Testis (tissue), 5 donors: ENCODE measurements at places on chromosomes 2 and 18.

GRCh38 chr2:185127412-185127811, 529.1 kb downstream of the ZNF804A start:
- no peak for DNase-seq

DNA sequence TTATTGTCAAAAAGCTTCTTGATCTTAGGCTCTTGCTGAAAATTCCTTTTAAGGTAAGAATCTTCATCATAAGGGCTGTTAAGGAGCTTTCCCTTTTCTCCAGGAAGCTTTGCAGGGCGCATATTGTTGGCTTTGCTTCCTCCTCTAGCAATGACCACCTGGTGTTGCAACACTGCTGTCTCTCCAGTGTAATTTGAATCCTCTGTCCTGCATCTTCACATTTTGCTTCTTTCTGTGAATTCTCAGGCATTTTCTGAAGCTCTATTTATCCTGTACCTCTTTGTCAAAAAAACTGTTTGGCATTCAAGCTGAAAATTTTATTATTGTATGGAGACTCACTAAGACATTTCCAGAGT, 533.1 kb upstream of the CHAC2 start:
- no peak for DNase-seq

DNA sequence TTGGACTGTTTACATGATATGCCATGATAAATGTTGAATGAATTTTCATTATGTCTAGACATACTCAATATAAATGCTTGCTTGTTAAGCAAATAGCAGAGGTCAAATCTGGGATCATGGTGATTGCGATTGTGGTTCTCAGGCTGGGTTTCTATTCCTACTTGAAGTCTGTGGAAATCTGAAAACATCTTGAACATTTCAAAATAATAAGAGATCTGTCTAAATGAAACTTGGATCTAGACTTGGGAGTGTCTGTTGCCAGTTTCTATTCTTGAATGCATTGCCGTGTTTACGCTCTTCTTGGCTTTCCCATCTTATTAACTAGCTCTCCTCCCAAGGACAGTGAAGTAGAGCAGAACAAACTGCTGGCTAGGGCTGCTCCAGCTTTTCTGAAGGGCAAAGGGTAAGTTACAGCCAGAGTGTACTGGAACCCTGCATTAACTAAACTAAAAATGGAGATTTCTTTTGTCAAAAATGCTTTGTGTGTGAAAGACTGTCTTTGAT, 127.7 kb downstream of the DTNA start:
- DNase-seq = peak; percentile 36

- DNase-seq = no peak
Observed at GRCh38 chr2:77434880-77435279, 87.3 kb downstream of the LRRTM4 start.

DNA sequence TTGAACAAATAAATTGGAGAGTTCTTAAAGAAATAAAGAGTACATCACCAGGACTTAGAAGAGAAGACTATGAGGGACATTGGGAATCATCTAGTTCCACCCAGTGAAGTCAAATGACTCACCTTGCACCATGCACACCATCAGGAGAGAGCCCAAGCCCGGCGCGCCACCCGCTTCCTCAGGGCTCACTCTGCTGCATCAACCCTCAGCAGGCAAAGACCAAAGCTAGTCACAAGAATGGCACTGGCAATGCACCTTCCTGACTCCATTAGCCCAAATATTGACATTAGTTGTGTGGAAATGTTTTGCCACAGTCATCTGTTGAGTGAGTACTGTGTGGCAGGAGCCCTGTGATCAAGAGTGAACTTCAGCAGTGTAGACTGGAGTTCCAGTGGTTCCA, 7.1 kb upstream of the LYPD6B start:
- DNase-seq = no peak

- DNase-seq = no peak
Observed at GRCh38 chr2:18319987-18320386, 240.5 kb downstream of the RDH14 start.

DNA sequence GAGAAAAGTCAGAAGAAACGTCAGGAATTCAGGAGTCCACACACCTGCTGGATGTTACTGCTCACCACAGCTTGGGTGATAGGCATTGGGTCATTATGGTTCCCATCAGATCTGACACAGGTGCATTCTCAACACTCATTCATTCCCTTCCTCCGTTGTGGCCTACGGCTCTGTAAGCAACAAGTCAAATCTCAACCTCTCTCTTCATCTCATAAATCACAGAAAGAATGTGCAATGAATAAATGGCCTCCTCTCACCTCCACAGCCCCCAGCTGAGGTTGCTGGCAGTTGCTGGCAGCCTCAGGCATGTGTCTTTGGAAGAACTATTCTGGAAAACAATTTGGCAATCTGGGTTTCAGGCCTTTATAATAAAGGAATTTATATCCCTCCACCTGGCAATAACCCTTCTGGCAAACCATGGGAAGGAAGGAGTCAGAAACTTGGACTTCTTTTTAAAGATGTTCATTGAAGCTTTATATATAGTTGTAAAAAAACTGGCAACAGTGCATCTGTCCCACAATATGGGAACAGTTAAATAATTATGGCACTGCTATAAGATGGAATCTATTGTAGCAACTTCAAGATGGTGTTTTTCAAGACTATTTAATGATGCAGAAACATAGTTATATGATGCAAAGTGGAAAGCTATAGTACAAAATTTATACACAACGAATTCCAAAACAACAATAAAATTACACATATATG, 175.4 kb downstream of the ANAPC1 start:
- no peak for DNase-seq

- peak; percentile 59 for DNase-seq
Observed at GRCh38 chr2:43102366-43103092, 123.9 kb downstream of the ZFP36L2 start.

DNA sequence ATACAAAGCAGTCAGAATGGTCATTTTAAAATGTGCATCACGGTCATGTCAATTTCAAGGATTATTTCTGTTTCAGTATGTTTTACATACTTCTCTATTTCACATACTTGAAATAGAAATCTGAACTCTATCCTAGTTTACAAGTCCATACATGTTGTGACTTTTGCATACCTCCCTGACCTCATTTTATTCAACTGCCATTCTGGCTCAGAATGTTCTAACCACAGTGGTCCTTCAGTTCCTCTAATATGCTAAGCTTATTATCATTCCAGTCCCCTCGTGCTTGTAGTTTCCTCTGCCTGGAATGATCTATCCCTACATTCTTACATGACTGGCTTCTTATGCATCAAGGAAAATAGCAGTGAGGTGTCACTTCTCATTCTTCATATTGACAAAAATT, 295.6 kb downstream of the KIAA1328 start:
- DNase-seq = no peak

- no peak for DNase-seq
Observed at GRCh38 chr2:196939371-196939770, 12.9 kb upstream of the PGAP1 start.

GRCh38 chr2:8171608-8172007, 510.2 kb upstream of the ID2 start:
- DNase-seq = no peak

DNA sequence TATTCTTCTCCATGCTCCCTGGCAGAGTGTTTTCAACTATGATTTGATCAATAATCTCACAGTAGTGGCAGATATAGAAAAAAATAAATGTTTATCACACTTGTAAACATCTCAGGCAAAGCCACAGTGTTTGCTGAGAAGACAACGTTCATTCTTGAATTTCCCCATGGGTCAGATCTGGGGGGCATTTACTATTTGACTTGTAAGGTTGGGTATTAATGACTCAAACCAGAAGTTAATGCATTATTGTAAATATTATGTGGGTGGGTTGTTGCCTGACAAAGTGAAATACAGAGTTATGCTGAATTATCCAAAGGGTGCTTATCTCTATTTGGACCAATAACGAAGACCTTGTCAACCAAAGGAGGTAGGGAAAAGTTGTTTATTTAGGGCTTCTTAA, 149.7 kb upstream of the BOD1L2 start:
- DNase-seq = no peak

DNA sequence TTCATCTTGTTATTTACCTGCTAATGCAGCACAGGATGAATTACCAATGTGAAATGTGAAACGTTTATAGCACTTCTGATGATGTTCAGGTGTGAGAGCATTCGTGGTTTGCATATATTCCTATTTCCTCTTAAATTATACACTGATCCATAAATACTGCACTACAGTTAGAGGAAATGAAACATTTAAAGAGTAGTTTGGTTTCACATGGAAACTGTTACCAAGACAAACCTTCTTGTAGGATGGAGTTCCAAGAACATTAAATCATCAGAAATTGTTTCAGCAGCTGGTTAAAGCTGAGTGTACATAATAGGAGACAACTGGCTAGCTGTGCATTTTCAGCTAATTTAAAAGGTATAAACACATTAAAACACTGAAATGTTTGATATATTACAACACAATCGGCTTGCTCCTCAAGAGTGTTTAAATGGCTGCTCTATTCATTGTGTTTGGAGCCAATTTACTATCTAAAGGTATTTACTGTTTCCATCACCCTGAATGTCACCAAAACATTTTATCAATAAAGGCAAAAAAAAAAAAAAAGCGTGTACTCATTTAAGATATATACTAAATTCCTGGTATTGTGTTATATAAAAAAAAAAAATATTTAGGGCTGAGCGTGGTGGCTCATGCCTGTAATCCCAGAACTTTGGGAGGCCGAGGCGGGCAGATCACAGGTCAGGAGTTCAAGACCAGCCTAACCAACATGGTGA, 100.6 kb downstream of the DYM start:
- DNase-seq = no peak

GRCh38 chr2:55419233-55419678, 400 bp downstream of the CCDC88A start:
- DNase-seq = no peak

- no peak for DNase-seq
Observed at GRCh38 chr2:11874861-11875260, 128.4 kb downstream of the LPIN1 start.

- DNase-seq = no peak
Observed at GRCh38 chr2:187576906-187577305, 22.7 kb upstream of the TFPI start.

DNA sequence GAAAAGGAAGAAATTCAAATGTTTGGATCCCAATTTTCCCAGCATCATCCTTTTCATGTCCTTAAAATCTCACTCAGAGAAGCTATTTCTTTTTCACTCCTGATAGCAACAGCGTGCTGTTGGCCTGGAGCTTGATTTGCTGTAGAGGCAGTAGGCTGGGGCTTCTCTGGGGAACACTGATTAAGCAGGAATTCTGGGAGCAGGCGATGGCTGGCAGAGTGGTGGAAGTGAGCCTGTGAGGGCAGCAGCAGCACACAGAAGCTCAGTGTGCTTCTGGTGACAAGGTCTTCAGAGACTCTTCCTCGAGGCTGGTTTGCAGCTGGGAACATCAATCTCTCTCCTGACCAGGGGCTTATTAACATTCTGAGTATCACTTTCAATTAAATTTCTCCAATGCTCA, 284.6 kb downstream of the DPP10 start:
- no peak for DNase-seq

DNA sequence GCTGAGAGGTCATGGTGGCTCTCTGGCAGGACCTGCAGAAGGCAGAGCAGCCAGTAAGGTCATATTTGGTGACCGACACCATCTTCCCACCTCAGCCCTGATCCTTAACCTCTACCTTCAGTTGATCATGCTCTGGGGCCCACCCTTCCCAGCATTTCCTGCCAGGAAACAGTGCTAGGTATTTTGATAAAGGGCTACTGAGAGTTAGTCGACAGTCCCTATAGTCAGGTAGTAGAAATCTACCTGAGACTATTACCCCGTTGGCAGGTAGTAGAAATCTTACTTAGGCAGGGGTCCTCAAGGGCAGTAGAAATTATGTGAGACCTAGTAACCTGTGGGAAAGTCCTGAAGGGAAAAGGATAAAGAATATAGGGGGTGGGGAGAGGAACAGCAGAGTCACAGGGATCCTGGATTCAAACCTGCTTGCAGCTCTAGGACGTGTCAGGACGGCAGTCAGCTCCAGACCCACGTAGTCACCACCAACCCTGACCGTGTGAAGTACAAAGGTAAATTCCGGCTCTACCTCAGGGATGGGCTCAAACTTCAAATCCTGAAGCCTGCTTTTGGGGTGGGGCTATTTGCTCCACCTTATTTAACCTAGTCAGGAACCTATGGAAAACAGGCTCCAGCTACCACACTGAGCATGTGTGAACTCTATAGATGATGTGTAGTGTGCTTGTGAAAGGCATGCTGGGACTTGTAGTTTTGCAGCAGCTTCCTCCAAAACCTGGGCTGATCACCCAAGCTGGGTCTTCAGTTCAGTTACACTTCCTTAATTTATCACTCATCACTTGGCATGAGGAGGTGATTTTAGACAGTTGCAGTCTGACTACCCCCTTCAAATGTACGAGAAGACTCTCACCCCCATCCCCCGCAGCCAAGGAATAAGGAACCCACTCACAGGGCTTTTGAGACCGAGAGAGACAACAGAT, at the start of gene DQX1:
DQX1 (minus strand) TSS at position 515 of the 932 bp plus-strand sequence; CDS start at position 13, 502 bp downstream.
- DNase-seq = peak; percentile 37

DNA sequence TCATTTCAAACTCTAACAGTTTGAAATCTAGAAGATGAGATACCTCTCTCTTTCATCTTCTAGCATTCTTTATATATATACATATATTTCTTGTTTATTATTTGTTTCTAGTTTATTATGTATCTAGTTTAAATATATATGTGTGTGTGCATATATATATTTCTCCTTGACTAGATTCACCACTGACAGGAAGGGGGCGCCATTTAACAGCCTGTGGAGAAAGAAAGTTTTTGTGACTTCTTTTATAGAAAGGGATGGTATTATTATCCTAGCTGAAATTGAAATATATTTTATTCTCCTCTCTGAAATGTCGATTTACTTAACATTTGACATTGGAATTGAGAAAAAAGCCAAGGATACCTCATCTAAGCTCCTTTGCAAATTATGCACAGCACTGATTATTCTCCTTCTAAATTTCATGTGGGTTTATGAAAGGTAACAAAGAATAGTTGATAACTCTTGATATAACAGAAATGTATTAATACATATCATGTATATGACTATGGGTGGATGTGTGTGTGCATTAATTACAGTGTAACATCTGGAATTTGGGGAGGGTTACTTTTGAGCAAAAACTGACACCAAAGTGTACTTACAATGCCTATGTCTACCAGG, 160.7 kb upstream of the NT5C1B start:
- peak; percentile 84 for DNase-seq

DNA sequence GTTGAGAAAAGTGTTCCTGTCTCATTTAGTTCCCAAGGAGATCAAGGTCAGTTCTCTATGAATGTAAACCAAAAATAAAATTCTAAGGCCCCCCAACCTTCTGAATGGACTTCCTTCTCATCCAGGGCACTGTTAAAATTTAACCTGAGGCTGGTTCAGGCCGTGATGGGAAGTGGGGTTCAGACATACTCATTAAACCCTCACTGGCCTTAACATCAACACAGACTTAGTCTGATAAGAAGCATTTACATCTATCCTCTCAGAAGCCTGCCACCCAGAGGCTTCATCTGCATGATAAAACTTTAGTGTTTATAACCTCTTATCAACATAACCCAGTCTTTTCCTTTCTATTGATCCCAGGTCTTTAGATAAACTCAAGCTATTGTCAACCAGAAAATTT, 22.4 kb downstream of the ITSN2 start:
- no peak for DNase-seq

- no peak for DNase-seq
Observed at GRCh38 chr2:40144022-40144421, 307.9 kb downstream of the SLC8A1 start.
